ENCODE measurements at places on chromosomes 7 and 10.

DNA sequence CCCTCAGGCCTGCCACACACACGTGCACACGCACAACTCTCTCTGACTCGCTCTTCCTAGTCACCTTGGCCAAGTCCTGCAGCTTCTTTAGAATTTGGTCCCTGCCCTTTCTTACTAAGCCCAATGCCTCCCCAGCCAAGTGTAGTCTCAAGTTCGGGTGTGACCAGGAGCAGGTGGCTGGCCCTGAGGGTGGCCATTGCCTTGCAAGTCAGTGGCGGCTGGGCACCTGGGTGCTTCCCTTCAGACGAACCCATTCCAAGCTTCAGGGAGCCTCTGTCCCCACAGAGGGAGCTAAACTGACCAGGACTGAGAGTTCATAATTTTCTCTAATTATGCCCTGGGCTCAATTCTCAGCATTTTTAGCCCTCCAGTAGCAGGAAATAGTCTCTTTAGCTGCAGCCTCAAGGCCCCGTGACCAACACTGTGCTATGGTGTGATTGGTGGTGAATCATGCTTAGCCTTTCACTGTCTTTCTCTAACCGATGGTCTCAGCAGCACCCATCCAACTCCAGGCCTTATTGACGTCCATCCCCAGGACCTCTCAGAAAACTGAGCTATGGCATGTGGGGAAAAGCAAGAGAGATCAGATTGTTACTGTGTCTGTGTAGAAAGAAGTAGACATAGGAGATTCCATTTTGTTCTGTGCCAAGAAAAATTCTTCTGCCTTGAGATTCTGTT is 34.7 kb upstream of the FXYD4 start:
- DNase-seq = no peak

DNA sequence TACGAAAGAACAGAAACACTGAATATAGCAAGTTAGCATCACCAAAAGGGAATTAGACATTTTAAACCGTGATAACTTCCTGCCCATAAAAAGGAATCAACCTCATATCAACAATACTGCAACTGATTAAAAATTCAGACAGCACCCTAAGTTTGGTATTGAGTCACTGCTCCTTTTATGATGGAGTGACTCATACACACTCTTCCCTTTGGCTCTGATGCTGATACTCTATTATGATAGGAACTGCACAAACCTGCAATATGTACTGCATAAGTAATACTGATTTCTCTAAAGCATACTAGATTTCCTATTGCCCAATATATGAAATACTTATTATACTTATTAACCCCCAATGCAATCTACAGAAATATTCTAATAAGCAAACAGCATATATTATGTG is 118.7 kb downstream of the PARD3 start:
- no peak for DNase-seq

- DNase-seq = no peak
Measured at GRCh38 chr10:8042721-8043568, 11.5 kb upstream of the GATA3 start.

DNA sequence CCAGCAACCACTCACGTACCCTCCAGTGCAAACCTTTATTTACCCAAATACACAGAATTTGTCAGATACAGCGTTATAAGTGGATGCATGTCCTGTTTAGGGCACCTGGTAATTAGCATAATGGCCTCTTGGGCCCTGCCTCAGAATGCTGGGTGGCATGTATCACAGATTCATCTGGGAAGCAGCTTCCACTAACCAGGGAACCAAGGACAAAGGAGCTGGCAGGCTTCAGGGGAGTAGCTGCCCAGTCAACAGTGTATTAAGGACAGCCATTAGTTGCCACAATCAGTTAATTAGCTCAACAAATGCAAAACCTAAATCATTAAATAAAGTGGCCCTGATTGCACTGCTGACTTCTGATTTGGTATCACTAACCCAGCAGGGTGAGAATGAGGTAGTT is 105.7 kb downstream of the RAPGEF5 start:
- DNase-seq = no peak

GRCh38 chr10:122543676-122544445 is 16.7 kb upstream of the DMBT1 start:
- DNase-seq = no peak

DNA sequence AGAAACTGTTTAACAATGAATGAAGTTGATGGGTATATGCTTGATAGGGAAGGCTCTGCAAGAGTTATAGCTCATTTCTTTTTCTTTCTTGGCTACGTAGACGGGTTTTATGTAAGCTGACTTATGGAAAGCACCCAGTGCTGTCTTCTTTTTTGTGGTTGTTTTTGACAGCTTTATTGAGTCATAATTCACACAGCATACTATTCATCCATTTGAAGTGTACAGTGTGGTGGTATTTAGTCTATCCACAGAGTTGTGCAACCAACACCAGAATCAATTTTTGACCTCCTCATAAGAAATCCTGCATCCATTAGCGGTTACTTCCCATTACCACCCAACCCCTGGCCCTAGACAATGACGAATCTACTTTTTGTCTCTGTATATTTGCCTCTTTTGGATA is 240.6 kb upstream of the KIAA1217 start:
- no peak for DNase-seq

DNA sequence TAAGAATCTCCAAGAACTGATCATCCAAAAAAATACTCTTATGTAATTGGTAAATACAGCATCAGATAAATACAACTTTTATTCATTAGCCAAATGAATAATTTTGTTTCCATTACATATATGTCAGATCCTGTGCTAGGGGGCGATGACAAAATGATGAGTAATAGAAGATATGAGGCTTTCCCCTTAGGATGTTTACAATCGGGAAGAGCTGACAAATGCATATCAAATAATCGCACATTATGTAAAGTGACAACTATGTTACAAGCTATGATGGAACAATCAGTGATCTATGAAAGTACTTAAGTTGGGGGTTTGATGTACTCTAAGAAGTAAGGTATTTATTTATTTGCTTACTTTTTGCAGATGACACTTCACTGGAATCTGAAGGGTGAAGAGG is 465.6 kb upstream of the VSTM2A start:
- DNase-seq = no peak

DNA sequence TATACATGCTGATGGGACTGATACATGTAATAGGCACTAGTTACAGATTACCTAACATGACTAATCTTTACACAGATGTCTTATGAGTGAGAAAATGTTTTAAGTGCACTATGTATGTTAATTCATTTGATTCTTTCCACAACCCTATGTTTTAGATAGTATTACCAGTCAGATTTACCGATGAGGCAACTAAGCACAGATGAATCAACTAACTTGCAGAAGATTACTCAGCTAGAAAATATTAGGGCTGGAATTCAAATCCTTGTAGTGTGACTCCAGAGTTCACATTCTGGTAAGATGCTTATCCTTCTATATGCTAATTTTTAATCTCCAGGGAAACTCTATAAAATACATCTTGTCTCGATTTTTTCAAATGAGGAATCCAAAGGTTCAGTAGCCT is 964.9 kb downstream of the REEP3 start:
- no peak for DNase-seq

DNA sequence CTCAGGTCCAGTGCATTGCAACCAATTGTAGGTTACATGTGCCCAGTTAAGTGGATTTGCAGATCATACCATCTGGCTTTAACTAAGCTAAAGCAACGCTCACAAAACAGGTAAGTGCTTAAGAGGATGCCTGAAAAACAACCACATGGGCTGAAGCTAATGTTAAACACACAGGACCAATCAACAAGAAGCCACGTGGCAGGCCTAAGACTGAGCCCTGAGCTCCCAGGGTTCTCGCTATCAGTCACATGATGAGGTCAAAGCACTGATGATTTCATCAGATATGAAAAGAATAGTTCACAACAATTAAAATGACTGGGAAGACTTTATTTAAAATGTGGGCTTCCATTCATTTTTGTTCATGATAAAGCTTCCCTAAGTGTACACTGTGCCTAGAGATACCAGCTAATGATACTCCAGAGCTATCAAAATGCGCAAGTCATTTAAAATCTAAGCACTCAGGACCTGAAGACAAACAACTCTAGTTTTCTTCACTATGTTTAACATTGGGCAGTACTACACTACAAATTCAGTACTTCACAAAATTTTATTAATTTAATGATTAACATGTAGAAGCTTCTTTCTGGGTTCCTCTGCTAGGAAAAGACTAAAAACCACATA is 90.6 kb downstream of the PIP4K2A start:
- no peak for DNase-seq

GRCh38 chr10:23945845-23946244 is 263.1 kb upstream of the KIAA1217 start:
- DNase-seq = no peak

DNA sequence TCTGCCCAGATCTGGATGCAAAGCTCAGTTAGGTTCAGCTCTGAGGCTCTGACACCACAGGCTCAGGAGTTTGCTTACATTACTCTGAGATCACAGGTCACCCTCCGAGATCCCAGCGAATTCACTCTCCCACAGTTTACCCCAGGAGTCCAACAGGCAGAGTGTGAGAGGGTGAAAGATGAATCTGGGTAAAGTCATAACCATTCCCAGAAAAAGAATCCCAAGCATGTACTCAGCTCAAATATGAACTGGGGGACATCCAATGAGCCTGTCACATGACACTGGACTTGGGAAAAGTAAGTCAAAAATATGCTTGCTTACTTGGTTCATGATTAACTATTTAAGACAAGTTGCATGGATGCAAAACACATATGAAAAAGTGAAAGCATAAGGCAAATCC is 110.3 kb upstream of the ARID5B start:
- no peak for DNase-seq

- no peak for DNase-seq
Measured at GRCh38 chr7:16207321-16207720, 214.0 kb downstream of the CRPPA start.

GRCh38 chr7:74334030-74334429 is 44.8 kb downstream of the CLIP2 start:
- DNase-seq = no peak

DNA sequence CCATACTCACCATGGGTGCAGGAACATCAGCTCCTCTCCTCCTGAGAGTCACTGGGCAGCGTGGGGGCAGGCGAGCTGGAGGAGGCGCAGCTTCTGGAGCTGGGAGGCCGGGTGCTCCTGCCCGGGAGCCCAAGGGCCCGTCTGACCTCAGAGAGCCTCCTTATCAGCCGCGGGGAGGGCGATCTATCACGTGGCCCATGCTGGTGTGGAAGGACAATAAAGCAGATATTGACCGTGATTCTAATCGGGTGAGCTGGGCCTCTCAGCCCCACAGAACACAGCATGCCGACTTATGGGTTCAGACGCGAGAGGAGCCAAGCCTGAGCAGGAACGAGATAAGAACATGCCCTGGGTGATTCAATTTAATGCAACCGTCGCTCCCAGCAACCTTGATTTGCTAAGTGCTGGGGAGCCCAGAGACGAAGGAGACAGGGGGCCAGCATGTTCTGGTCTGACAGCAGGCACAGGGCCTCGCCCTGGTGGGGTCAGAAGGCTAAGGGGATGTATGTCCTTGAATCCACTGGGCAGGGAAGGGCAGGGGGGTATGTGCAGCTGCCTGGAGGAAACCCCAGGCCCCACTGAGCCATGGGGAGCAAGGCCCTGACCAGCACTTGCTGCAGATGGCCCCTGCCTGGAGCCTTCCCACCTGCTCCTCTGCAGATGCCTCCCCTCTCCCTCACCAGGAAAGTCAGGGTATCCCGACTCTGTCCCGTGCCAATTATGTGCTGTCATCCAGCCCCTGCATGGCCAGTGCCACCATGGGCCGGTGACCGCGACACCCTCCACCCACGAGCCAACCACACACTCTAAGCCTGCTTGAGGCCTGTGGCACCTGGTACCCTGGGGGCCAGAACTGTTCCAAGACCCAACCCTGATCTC is 95.3 kb upstream of the RET start:
- no peak for DNase-seq
